ENCODE measurements at places on chromosomes 2 and 18.

DNA sequence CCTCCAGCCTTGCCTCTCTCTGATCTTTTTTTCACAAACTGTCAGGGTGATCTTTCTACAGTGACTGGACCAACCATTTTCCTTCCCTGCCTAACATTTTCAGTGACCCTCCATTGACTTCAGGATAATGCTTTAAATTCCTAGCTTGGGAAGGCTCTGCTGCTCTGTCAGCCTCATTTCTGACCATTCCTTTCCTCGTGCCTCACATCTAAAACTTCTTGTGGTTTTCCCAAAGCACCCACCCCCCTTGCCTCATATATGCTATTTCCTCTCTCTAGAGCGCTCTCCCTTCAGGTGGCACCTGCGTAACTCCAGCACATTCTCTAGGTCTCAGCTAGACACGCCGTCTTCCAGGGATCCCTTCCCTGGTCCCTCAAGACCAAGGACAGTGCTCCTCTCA, 37.2 kb downstream of the DRC1 start:
- DNase-seq: no peak

DNA sequence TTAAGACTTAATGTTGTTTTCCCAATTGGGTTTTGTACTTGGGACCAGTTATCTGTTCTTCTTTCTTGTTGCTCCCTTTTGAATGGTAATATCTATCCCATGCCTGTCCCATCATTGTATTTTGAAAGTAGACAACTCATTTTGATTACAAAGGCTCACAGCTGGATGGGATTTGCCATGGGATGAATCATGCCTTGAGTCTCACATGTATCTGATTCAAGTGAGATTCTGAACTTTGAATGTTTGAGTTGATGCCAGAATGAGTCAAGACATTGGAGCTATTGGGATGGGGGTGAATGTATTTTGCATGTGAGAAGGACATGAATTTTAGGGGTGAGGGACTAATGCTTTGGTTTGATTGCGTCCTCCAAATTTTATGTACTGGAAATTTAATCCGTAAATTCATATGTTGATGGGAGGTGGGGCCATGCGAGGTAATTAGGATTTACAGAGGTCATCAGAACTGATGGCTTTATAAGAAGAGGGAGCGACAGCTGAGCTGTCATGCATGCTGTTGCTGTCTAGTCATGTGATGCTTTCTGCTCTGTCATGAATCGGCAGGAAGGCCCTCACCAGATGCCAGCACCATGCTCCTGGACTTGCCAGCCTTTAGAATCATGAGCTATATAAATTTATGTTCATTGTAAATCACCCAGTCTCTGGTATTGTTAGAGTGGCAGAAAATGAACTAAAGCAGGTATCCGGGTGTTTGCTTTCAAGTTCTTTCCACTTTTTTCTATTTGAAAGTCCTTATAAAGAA, 741.3 kb upstream of the RAB6C start:
- no peak for DNase-seq

- DNase-seq: no peak
Measured at GRCh38 chr18:9741406-9741792, 33.3 kb downstream of the RAB31 start.

- DNase-seq: no peak
Measured at GRCh38 chr18:78658531-78658930, 321.1 kb upstream of the SALL3 start.

GRCh38 chr18:75395137-75395536, 32.4 kb downstream of the SMIM21 start:
- DNase-seq: no peak

DNA sequence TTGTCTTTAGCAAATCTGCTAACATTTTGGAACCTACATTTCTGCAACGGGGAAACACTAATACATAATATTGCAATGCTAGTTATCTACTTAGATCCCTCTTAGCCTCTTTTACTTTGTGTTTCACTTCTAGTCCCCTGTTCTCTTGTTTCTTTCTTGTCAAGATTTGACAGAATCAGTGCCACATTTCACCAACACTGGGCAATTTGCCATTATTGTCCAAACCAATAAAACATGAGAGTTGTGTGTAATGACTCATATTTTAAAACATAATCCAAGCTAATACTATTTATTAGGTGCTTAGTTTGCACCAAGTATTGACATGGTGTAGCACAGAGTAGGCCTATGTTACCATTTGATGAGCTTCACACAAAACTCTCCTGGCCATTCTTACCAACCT, 33.7 kb upstream of the ACVR1C start:
- DNase-seq: no peak

DNA sequence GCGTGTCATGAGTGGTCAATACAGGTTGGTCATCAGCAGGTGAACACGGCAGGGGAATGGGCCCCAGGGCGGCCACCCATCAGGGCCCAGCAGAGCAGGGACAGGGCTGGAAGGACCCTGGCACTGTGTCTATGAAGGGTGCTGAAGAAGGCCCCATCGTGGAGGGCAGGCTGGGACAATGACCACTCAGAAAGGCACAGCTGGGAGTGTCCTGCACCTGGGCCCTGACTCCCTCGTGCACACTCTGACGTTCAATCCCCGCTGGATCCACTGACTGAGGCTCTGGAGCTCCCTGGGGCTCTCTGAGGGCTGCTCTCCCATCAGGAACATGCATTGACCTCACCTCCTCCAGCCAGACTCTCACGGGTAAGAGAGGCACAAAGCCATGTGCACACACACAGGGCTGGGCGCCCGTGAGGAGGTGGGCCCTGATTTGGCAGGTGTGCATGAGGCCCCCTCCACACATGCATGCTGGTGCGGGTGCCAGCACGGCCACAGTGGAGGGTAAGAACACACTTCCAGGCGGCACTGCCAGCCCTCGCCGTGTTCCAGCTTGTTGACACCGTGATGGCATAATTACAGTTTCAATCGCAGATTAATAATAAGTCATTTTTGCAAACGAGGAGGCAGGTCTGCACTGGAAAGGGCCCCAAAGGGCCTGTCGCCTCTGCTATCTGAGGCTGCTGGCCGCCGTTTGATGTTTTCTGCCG, 58.5 kb downstream of the SMAD7 start:
- DNase-seq: no peak

- no peak for DNase-seq
Measured at GRCh38 chr2:100397118-100397860, 20.2 kb downstream of the CHST10 start.

- no peak for DNase-seq
Measured at GRCh38 chr2:270861-271260, 6.1 kb downstream of the ACP1 start.
